K562 (cell line): ENCODE measurements at places on chromosomes 16 and 17.

DNA sequence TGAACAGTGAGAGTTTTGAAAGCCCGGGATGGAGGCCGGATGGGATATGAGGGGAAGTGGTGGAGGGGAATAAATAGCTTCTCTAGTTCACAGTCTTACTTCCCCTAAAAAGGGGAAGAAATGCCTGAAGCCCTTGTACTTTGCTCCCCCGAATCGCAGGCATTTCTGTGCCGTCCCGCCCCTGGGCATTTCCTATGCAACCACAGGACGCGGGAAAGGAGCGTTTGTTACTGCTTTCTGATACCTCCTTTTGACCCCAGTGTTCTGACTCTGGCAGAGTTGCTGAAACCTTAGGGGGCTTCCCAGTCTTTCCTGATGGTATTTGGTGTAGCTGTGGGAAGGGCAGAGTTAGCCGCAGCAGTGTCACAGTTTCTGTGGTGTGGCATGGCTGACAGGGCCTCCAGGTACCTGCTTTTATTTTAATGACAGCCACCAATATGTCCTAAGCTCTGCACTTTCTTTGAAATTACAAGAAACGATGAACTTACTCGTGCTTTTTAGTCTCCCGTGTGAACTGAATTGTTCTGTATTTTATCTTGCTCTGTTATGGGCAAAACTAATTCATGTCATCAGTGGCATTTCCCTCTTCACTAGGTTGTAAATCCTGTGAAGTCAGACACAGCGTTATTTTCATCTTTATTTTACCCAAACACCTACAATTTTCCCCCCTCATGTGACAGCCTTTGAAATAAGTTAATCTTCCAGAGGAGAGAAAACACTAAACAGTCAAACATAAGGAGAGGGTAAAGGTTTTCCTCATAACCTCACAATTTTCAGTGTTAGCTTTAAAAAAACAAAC lies 27.1 kb downstream of the USP10 start:
- DNase-seq: no peak

DNA sequence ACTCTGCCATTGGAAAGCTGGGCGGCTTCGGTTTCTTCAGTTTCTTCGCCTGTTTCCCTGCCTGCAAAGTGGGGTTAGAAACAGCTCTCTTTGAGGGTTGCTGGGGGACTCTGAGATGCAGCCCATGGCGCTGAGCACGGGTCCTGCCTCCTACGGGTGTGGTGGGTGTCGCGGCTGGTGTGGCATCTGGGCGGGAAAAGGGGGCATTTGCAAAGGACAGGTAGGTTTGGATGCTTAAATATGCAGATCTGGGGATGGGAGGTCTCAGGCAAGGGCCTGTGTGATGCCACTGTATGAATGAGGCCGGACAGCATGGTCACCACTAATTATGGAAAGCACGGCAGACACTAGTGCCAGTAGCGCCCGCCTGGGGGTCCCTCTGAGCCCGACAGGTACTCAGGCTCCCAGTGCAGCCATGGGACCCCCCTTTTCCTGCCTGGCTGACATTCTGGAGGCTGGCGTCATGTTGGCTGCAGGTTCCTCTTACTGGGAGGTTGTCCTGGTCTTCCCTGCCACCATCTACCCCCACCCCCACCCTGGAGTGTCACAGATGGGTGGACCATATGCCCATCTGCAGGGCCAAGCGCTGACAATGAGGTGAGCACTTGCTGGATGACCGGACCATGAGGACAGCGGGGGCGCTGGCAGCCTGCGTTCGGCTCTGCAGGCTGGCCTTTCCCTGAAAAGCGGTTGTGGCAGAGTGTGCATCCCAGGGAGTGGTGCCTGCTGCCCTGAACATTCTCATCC lies 237.7 kb downstream of the SEC14L1 start:
- no peak for DNase-seq

GRCh38 chr16:986411-986810 lies 4.8 kb downstream of the SOX8 start:
- no peak for DNase-seq

DNA sequence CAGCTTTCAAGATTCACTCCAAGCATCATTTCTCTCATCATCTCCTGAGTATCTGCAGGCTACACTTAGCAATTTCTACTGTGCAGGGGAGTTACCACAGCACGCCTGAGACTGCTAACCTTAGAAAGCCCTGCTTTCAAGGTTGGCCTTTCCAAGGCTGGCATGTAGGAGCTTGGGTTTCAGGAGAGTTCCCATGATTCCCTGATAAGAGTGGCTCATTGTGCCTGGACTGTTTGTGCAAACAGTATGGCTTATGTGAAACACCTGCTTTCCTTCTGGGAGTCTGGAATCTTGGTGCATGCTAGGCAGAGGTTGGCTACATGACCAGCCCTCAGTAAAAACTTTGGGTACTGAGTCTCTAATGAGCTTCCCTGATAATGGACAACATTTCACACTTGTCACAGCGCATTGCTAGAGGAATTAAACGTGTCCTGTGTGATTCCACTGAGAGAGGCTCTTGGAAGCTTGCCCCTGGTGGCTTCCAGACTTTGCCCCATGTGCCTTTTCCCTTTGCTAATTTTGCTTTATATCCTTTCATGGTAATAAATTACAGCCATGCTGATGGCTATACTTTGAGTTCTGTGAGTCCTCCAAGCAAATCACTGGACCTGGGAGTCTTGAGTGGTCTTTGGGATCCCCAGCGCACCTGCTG lies 19.7 kb upstream of the RGS9 start:
- no peak for DNase-seq

DNA sequence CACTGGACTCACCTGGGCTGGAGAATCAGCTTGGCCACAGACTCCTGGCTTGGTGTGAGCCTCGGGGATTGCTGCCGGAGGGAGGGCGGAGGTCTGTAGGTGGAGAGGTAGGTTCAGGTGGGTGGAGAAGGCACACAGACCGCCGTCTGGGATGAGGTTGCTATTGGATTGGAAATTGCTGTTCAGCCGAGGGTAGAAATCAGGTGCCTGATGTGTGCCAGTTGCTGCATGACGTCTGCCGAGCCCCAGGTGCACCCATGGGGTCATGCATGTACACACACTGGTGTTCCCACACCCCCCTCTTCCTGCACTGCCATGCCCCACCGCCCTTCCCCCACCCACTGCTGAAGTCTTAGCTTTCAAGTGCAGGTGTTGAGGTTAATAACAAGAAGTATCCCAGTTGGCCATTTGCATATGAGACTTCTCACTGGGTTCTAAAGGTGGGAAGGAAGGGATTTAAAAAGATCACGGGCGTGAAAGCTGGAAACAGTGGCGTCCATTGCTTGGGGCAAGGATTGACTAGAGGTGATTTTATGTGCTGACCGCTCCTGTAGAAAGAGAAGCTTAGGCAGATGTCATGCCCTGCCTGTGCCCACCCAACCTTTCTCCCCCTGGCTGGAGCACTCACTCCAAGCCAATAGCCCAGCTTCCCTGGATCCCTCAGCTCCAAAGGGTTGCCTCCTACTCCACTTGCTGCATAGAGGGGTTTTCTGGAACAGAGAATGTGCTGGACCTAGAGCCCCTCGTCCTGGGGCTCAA lies 193.6 kb downstream of the CCDC182 start:
- no peak for DNase-seq

GRCh38 chr17:3889325-3890012 lies 3.4 kb downstream of the CAMKK1 start:
- DNase-seq: no peak

- no peak for DNase-seq
Measured at GRCh38 chr17:40564195-40564882, 933 bp downstream of the CCR7 start.

DNA sequence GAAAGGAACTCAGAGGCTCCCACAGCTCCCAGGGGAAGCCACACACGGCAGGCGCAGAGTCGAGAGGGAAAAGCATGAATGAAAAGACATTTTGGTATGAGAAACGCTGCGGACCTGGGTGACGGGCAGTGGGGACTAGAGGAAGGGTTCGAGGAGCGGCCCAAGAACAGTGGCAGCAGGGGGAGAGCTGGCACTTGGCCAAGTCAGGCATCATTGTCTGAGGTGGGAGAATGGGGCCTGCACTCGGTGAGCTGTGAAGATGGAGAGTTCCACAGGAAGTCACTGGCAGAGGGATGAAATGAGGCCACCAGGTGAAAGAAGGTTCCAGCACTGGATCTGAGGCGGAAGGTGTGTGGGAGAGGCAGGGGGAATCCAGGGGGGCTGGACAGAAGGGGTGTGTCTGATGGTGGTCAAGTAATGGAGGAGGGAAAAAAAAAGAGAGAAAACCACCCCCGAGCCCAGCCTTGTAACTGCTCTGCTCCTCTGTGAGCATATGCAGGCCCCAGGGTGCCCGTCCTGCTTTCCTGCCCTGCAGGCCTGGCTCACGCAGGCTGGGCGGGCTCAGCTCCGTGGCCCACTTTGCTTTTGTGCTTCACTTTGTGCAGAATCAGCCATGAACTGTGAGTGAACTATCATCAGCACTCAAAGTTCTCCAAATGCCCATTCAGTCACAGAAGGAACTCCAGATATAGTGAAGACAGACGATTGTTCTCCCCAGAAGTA lies 31.8 kb downstream of the TMEM204 start:
- no peak for DNase-seq

DNA sequence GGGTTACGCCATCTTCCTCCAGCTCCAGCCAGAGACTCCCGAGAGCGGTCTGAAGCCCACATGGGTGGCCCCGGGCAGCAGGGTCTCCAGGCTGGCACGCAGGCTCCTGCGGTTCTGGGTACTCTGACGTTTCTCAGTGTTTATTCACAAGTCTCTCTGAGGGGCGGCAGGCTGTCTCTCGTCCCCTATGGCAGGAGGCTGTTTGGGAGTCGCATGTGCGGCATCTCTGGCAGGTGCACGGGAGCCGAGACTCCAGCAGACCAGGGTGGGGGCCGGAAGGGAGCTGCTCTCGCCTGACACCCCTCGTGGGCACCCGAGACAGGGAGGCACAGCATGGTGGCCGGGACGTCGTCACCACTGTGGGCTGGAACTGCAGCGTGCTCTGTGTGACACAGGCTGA lies 48.1 kb downstream of the ZNF778 start:
- no peak for DNase-seq

DNA sequence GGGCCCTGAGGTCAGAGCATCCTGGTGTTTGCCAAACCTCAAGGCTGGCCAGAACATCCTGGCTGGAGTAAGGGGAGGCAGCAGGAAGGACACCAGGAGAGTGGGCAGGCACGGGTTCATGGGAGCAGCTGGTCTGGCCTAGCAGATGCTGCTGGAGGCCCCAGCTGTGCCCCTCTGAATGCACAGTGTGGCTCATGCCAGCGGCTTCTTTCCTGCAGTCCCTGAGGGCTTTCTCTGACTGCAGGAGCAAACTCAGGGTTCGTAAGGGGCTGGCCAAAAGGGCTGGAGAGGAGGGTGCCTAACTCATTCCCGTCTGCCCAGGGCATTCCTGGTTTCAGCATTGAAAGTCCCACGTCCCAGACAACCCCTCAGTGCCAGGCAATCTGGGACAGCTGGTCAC lies 78.7 kb downstream of the ZDHHC7 start:
- no peak for DNase-seq

DNA sequence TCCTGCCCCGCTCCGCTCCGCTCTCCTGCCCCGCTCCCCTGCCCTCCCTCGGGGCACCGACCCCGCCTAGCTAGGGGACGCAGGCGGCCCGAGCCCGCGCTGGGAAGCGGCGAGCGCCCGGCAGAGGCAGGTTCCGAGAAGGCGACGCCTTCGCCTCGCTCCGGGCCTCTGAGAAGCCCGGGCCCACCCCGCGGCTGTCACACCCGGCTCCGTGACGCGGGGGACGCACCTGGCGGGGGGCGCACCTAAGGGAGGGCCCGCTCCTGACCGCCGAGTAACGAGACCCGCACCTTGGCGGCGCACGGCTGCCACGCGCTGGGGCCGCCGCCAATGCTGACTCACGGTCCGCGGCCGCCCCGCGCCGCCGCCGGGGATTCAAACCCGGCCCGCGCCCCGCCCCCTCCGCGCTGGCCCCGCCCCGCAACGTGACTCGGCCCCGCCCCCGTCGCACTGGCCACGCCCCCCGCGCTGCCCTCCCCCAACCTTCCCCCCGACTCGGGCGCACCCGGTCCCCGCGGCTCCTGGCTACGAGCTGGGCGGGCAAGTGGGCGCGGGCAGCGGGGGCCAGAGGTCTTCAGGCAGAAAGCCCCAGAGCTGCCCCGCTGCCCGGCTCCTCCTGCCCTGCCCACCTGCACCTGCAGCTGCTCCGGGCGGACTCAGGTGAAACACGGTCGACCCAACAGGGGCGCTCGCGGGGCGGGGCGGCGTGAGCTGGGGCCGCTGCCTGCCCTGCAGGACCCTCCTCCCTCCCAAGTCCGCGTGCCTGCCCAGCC lies 27.8 kb downstream of the GNPTG start:
- peak; percentile 92 for DNase-seq

- no peak for DNase-seq
Measured at GRCh38 chr17:15343749-15344148, 2.4 kb upstream of the TEKT3 start.

DNA sequence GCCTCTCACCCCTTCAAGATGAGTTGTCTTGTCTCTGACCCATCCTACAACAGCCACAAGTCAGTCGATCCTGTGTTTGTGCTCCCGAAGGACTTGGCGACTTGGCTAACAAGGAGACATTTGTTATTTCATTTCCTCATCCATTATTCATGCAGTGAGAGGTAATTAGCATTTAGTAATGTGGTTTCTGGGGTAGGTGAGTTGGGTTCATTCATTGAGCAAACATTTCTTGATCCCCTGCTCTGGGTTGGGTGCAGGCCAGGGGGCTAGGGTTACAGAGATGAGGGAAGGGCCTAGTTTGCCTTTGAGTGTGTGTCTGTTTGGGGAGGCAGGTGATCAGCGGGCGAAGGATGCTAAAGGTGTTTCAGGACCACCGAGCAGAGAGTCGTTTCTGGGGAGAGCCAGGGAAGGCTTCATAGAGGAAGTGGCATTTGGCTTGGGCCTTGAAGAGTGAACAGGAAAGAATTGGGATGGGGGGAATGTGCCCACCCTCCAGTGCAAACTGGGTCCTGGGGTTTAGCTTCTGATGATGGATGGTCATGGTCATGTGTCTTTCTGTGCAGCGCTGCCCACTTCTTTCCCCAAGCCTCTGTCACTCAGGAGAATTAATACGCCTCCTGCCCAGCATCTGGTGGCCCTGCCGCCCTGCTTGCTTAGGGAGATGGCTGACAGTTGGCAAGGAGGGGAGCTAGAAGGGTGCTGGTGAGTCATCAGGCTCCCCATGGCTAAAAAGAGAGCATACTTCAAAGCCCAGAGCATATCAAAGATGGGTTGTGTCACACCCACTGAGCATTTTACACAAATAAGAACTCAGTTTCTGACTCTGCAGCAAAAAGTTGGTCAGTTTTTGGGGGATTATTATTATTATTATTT lies 38.5 kb downstream of the MSI2 start:
- peak; percentile 57 for DNase-seq

GRCh38 chr16:68756239-68756915 lies 19.3 kb downstream of the CDH1 start:
- DNase-seq: no peak

DNA sequence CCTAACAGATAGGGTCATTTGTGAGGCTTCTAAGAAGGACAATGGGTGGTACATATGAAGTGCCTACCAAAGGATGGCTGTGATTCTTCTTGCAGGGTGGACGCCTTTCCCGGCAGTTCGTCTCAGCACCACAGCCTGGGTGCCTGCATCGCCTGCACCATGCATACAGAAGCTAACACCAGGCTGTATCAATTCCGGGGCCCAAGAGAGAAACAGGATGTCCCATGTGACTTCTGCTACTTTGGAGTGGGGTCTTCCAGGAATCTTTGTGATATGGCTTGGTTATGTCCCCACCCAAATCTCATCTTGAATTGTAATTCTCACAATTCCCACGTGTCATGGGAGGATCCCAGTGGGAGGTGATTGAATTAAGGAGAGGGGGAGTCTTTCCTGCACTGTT lies 251.6 kb upstream of the TNRC6C start:
- DNase-seq: no peak
